ENCODE measurements at places on chromosomes 3 and 15.

DNA sequence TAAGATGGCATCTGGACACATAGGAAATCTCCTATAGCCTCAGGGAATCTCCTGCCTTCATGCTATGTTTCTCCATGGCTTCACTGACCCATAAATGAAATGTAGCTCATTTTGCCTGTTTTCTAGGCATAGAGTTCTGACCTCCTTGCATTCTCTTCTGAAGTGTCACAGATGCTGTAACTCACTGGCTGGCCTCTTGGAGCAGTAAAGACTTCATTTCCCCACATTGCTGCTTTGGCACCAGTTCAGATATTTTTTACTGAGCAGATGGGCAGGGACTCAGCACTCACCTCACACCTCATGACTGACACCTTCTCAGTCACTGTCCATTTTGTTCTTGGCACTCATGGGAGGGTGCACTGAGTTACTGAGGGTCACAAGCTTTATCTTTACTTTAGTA is 286.7 kb upstream of the TGFBR2 start:
- DNase-seq = no peak

GRCh38 chr15:39310633-39311032 is 270.2 kb upstream of the THBS1 start:
- DNase-seq = no peak

DNA sequence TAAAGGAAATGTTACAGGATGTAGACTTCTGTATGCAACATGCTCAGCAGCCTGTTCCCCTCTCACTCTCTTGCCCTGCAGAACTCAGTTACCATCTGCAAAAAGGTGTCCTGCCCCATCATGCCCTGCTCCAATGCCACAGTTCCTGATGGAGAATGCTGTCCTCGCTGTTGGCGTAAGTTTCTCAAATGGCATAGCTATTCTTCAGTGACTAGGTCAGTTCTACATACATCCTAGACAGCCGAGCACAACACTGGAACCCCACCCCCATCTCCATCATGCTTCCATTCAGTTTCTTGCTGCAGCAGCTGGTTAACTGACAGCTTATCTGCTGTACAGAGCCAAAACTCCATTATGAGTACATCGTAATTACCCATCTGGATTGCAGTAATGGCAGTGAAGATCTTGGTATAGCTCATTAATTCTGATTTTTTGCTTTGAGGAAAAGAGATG is 4.5 kb downstream of the THBS1 start:
- DNase-seq = no peak

- DNase-seq = no peak
These were observed 123.4 kb downstream of the SATB1 start for GRCh38 chr3:18301781-18302180.

Data from activated T-helper 1 cell treated with anti-CD3 and anti-CD28 coated beads, Interleukin-2, amount 50 U/mL, for 16 hours (primary cell).